ENCODE measurements at places on chromosomes 1 and 21.

DNA sequence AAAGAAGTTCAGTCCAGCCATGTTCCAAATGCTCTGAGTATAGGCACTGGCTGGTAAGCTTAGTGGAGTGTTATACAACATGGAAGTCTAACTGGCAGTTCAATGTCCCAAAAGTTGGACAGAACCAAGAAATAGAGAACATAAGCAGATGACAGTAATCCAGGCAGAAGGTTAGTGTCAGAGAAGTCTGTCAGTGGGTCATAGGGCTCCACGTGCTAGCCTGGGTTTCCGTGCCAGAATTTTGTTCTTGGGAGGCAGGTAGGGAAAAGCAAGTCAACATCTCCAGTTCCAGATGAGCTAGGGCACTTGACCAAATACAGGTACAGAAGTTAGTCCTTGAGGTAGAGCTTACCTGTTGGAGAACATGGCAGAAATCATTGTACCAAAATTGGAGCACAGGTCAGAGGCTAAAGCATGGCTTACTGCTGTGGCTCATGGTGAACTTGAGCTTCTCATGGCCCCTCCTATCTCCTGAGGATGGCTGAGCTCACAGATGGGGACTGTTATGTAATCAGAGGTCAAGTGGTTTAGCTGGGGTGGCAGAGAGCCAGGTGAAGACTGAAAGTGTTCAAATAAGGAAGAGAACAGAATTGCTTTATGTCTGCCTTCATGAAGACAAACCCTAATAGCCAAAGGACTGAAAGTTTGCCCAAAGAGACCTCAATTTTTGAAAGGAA, 170.8 kb downstream of the NFIA start:
- no peak for DNase-seq

DNA sequence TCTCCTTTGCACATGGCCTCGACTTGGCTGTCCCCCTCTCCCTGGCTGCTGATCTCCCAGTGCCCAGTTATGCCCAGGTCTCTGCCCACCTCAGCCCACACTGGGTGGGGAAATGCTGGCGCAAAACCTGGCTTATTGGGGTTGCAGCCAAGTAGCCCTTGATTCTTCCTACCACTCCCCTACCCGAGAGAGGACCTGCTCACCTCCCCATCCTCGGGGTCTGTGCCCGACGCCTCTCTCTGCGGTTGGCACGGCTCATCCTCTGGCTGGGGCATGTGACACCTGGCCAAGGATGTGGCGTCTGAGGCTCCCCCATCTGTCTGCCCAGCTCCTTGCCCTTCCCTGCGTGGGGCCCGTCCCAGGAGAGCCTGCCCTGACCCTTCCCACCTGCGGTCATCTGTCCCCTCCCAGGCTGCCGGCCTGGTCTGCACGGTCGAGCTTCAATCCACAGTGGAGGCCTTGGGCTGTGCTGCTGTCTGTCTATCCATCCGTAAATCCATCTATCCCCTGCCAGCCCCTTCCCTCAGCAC, 6.5 kb upstream of the PEX10 start:
- no peak for DNase-seq

DNA sequence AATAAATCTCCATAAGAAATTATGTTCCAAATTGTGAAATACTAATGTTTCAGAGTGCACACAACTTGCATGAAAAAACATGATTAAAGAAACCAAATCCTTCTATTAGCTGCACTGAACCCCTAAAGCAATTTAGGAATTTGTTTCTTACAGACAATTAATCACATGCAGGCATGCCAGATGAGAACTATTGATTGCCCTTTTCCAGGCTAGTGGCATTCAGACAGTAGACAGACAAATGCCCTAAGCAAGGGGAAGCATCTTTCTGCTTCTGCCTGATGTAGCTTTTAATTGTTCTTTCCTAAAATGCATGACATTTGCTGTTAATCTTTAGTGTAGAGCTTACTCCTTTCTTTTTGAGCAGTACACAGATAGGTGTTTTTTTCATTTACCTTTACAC, 229.5 kb downstream of the DPYD start:
- no peak for DNase-seq

DNA sequence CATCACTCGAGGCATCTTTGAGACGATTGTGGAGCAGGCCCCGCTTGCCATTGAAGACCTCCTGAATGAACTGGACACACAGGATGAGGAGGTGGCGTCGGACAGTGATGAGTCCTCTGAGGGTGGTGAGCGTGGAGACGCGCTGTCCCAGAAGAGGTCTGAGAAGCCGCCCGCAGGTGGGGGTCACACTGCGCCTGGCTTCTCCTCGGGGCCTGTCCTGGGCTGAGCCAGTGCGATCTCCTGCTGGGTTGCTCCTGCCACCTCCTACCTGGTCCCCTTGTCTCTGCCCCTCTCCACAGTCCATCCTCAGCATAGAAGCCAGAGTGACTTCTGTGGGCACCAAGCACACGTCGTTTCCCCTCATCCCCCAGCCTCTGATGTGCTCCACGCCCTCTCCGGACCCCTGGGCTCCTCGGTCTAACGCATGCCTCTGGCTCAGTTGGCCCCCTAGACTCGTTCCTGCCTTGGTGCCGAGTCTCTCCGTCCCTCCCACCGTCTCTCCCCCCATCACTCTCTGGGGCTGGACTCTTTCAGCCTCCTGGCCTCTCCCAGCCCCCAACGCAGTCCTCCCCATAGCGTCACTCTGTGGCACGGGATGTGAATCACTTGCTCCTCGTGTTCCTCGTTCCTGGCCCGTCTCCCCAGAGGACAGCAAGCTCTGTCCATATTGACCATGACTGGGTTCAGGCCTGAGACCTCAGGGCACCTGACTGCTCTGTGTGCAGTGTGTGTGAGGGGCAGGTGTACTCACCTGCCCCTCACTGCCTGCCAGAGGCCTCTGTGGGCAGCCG, 8.7 kb downstream of the RRP1 start:
- no peak for DNase-seq

GRCh38 chr1:226002667-226003501, 3.7 kb upstream of the SDE2 start:
- DNase-seq = peak; percentile 69

GRCh38 chr1:70278710-70279109, 57.5 kb downstream of the SRSF11 start:
- no peak for DNase-seq

- no peak for DNase-seq
Measured at GRCh38 chr1:78240755-78241154, 195.0 kb downstream of the GIPC2 start.

DNA sequence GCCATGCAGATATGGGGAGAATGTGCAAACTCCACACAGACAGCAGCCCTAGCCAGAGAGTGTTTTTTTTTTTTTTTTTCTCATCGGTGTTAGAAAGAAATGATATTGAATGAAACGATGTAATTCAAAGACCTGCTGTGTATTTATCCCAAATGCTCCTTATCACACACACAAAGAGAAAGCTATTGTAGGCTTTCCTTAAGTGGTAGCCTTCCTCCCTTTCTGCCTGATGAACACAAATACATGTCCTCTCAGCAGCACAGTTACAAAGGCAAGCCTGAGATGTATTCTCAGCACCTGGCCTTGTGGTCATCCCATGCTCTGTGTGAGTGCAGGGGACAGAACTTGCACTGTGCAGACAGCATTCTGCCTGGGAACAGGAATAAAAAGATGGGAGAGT, 93.8 kb downstream of the PLPPR5 start:
- no peak for DNase-seq

DNA sequence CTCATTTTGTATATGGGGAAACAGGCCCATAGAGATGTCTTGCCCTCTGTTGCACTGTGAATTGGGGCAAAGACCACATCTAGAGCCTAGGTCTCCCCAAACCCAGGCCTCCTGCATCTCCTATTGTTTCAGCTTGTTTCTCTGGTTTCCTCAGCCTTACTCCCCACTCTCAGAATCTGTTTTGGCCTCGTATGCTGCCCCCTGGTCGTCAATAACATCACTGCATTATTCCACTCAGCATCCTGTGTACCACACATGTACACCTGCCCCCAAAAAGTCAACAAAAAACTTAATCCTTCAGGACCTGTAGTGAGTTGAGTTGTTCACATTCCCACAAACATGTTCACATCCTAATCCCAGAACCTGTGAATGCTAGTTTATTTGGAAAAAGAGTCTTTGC, 184.8 kb downstream of the BRINP2 start:
- DNase-seq = no peak

- DNase-seq = no peak
Measured at GRCh38 chr1:966135-966703, at the start of gene PLEKHN1. TSS of gene PLEKHN1 (plus strand) at chr1:966482. CDS start at chr1:966532, 50 bp downstream.

DNA sequence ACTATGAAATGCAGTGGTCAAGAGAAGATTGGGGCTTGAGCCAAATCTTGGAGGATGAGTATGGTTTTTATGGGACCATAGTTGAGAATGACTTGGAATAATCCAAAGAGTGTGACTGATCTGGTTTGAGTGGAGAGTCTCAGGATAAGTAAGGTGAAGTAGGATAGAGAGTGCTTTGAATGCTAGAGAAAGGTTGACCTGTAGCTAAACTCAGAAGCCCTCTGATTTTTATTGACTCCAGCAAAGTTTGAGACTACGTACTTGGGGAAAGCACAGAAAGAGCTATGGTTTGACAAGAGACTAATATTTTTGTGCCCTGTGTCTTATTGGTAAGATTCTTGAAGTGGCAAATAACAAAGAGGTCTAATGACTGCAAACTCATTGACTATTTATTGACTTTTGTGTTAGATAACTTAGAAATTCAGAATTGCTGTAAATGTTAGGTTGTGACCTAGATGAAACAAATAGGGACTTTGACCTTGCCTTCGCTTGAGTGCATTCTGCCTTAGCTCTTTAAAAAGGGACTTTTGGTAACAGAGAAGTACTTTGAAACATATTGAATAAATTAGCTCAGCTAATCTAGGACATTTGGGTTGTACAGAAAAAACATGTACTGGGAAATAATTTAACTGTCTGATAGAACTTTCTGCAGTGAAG, 35.1 kb downstream of the UAP1 start:
- DNase-seq = no peak
